Lung (tissue), 17 donors: ENCODE measurements at places on chromosomes 13 and 19. TPM values are rescaled to one million over a fixed set of nuclear protein-coding genes. Genes with fewer than 3 reads are reported as not detected.

REEP6 gene
- total RNA-seq: 6.8 TPM

IGFL4 gene
- total RNA-seq: not detected

CASP14 gene
- not detected for total RNA-seq

ZNF772 gene
- total RNA-seq: 28.1 TPM

C19orf81 gene
- 2.5 TPM for total RNA-seq

BORCS8 gene
- 10.0 TPM for total RNA-seq

FCAR gene
- total RNA-seq: 11.3 TPM

KIR3DL1 gene
- 0.64 TPM for total RNA-seq

SPRED3 gene
- 0.09 TPM for total RNA-seq

C2CD4C gene
- 1.4 TPM for total RNA-seq

TSSK6 gene
- total RNA-seq: 3.1 TPM

ZBTB7A gene
- total RNA-seq: 19.0 TPM

TMEM221 gene
- 0.57 TPM for total RNA-seq

ZNF835 gene
- total RNA-seq: 3.2 TPM

NFKBIB gene
- 37.3 TPM for total RNA-seq

ZBTB32 gene
- total RNA-seq: 0.28 TPM

CGB5 gene
- not detected for total RNA-seq

CEACAM3 gene
- total RNA-seq: 4.3 TPM

TNFAIP8L1 gene
- 18.5 TPM for total RNA-seq

CPAMD8 gene
- 143 TPM for total RNA-seq

FGF22 gene
- 0.23 TPM for total RNA-seq

LIM2 gene
- total RNA-seq: not detected

IZUMO1 gene
- 1.2 TPM for total RNA-seq

ANGPTL8 gene
- total RNA-seq: not detected

NANOS3 gene
- 1.5 TPM for total RNA-seq

GRIK5 gene
- 0.83 TPM for total RNA-seq

SMIM17 gene
- 0.94 TPM for total RNA-seq

ZNF730 gene
- total RNA-seq: 11.9 TPM

HIPK4 gene
- total RNA-seq: not detected

KCNJ14 gene
- total RNA-seq: 0.83 TPM

ECSIT gene
- total RNA-seq: 31.7 TPM

SHC2 gene
- 13.2 TPM for total RNA-seq

STARD13 gene
- 91.6 TPM for total RNA-seq

PSG3 gene
- total RNA-seq: not detected

ZNF91 gene
- 38.6 TPM for total RNA-seq

ZNF714 gene
- total RNA-seq: 11.7 TPM

FFAR1 gene
- 0.49 TPM for total RNA-seq

ACP7 gene
- total RNA-seq: not detected

CCNA1 gene
- 10.2 TPM for total RNA-seq

KLK15 gene
- total RNA-seq: not detected

ZNF442 gene
- total RNA-seq: 4.7 TPM

ZSCAN4 gene
- total RNA-seq: 0.21 TPM

ZNF439 gene
- total RNA-seq: 21.7 TPM

AMER2 gene
- not detected for total RNA-seq

POMP gene
- total RNA-seq: 63.7 TPM

ARRDC5 gene
- 0.54 TPM for total RNA-seq

RFXAP gene
- total RNA-seq: 9.5 TPM

BAX gene
- total RNA-seq: 109 TPM

ZNF610 gene
- total RNA-seq: 1.4 TPM

KLK10 gene
- 9.8 TPM for total RNA-seq

GFY gene
- total RNA-seq: not detected

BEST2 gene
- total RNA-seq: not detected

IGFL2 gene
- not detected for total RNA-seq

ZNF677 gene
- total RNA-seq: 12.6 TPM

OR7A5 gene
- not detected for total RNA-seq

LYL1 gene
- 12.9 TPM for total RNA-seq

ZNF181 gene
- total RNA-seq: 8.5 TPM

PTH2 gene
- not detected for total RNA-seq

C19orf67 gene
- total RNA-seq: 0.37 TPM
